ENCODE measurements at places on chromosomes 2 and 18.

DNA sequence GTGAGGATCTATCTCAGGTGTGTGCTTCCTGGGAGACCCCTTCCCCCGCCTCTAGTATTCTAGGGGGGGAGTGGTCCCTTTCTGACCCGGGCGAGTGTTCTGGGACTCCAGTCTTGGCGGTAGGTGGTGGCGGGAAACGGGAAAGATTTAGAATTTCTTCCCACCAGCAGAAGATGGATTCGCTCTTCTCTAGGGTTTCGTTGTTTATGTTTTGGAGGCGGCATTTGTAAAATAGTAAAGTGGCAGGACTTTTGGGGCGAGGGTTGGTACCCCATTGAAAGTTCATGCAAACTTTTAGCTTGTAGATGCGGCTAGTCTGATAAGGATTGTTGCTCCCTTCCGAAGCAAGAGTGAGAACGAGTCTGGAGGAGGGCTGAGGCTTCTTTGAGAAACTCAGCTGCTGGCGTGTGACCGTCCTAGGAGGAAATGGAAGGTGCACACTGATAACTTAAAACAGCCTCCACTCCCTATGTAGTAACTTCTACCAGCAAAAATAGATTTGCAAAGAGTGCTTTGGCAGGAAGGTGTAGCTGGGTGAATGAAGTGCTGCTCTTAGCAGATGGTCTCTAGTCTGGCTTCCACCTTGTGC is 412 bp downstream of the GPD2 start:
- DNase-seq, result no peak

- no peak for DNase-seq
Observed at GRCh38 chr2:130337735-130338325, 4.9 kb upstream of the IMP4 start.

- DNase-seq, result no peak
Observed at GRCh38 chr2:238808761-238809160, 39.1 kb upstream of the TWIST2 start.

- no peak for DNase-seq
Observed at GRCh38 chr18:11146238-11146946, 3.0 kb downstream of the PIEZO2 start.

- no peak for DNase-seq
Observed at GRCh38 chr2:62868947-62869346, 163.4 kb downstream of the EHBP1 start.

DNA sequence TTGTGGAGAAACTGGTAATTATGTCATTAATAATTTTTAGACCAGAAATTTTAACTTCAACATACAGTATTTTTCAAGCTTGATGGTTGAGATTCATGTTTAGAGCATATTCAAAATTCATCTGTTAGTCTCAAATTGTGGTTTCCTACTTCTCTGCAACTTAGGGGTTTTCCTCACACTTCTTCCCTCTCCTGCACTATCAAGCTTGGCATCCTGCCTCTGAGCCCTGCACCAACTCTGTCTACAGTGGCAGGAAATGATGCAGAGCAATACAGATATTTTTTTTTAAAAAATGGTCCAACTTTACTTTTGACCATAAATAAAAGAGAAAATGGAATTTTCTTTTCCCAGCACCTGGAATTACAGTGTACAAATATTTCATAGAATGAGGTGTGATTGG is 247.3 kb downstream of the NUP35 start:
- no peak for DNase-seq

DNA sequence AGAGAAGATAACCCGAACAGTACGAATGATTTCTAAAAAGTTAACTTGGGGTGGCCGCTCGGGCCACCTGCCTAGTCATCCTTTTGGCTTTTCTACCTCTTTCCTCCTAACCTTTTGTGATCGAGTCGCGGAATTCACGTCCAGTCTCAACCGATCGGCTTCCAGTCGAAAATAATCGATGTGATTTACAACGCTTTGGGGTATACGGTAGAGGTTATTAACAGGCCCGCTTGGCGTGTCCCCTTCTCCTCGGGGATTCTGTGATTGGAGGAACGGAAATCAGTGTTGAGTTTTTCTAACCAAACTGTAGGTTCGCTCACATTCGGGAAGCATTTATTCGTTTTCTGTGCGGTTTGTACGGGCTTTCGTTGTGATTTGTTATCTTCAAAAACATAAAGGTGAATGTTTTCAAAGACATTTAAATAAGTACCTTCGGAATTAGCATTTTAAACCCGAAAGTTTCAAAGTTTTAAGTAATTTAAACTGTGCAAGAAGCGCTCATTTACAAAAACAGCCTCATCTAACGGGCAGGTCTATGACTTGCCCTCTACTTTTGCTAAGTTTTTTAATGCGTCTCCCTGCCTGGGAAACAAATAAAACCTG is 588 bp upstream of the FOXI3 start:
- no peak for DNase-seq

GRCh38 chr2:169038338-169038757 is 7.2 kb upstream of the ABCB11 start:
- no peak for DNase-seq

DNA sequence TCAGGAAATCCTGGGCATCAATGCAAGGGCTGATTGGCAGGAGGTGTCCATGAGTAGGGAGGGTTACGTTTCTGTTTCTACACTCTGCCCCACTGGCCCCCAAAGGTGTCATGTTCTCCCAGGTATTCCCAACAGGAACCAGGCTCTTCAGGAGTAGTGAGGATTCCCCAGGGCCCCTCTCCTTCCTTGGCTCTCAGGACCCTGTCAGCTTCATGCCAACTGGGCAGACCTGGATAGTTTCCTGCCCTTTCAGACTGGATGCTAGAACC is 480.6 kb upstream of the HS6ST1 start:
- no peak for DNase-seq

DNA sequence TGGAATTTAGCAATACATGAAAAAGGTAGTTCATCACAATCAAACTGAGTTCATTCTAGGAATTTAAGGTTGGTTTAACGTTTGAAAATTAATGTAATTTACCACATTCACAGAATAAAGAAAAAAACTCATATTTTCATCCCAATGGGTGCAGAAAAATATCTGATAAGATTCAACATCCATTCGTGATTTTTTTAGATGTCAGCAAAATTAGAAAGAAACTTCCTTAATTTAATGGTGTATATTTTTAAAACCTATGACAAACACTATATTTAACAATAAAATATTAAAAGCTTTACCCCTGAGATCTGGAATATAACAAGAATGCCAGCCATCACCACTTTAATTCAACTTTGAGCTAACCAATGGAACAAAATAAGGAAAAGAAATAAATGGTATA is 208.7 kb upstream of the CHAC2 start:
- no peak for DNase-seq

DNA sequence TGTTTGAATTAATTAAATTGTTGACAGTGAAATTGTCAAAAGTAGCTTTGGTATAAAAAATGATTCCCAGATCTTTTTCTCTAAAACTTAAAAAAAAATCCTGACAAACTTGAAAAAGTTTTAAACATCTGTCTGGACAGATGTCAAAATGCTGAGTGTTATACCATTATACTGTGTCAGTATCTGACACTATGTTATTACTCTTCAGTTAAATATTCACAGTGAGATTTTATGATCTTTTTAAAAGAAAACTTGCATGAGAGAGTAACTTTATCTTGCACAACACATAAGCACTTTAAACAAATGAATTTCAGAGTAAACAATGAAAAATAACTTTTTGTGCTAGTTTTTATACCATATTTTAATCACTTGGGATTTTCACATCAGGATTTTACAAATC is 167.4 kb downstream of the MEIS1 start:
- DNase-seq, result no peak

DNA sequence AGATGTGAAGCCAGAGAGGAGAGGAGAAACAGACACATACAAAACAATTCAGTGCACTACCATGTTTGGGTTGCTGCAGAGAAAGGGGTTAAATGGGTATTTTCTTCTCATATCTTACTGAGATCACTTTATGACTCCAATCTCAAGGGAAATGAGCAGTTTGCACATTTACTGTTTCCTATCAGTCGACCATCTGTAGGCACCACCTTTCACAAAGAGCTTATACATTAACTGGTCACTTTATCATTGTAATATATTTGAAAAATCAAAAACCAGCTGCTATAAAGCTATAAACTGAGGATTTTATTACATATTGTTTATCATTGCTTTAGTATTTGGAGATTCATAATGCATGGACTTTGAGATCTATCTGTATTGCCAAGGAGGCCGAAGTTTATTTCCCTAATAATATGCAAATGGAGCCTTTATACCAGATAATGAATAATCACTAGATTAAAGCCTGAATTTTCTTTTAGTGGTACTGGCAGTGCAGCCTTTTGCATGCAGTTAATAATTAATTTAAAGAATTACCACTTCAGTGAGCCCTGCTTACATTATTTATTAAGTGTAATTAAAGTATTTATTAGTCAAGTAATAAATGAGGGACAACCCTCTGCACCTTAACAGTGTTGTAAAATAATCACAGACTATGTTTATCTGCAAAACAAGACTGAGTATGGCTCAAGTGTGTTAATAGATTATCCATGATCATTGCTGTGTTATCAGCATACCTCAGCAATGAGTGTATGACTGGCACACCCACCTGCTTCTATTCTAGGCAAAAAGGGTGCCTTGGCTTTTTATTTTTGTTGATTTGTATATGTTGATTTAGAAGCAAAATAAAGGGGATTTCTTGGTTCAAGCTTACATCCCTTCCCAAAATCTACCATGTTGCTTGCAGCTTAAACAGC is 167.7 kb upstream of the SLC14A2 start:
- DNase-seq, result no peak

DNA sequence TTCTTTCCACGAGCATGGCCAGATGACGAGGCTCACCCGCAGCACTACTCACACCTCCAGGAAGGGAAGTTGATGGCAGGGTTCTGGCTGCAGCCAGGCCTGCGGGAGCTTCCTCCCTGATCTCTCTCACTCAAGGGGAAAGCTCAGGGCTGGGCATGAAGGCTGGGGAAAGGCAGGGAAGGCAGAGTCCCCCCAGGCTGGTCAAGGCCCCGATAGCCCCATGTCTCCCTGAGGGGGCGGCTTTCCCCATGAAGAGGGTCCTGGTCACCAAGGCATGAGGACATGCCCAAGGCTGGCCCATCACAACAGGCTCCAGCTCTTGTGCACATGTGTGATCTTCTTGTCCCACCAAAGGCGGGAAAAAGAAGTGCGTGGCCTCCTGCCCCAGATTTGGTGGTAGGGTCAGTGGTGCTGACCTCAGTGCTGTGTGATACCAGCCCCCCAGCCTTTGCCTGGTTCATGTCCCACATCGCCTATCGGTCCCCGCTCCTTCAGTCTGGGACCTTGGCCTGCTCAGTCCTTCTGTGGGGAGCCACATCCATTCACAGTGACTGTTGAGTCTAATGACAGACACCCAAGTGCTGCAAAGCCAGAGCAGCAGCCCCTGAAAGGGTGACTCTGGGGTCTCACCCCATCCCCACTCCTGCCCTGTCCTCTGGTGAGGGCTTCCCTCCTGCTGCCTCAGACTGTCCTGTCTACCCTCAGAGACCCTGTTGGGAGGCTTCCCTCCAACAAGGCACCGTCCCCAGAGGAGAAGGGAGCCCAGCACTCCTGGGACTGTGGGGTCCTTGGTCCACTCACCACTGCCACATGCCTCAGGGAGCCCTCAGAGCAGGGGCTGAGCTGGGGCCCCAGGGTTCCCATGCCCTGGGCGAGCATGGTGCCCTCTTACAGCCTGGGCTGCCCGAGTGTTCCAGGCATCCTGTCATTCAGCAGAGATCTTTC is 49.8 kb upstream of the ALPP start:
- no peak for DNase-seq

GRCh38 chr2:212076456-212076855 is 462.1 kb downstream of the ERBB4 start:
- no peak for DNase-seq

DNA sequence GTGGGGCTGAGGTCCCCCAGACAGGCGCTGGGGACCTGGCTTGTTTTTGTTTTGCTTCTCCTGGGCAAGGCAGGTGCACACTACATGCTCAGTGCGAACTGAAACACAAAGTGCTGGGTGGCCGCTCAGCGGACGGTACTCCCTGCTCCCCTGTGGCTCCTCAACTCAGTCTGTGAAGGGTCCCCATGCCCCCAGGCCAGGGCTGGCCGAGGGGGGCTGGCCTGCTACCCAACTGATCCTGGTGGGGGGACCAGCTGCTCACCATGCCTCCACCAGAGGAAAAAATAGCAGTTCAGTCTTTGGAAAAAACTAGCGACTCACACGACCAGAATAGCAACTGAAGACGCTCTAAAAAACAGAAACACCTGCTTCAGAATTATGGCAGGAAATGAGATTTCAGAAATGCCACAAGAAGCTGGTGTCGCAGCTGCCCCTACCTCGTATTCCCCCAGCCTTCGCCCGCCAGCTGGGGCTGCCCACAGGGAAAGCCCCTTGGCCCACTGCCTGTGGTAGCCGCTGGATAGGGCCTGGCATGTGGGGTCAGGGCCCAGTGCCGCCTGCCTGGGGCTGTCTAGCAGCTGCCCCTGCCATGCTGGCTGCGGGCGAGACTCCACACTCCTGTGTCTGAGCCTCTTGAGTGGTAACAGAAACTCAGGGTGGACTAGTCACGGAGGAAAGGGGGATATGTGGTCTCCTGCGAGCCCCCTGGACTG is 43.7 kb downstream of the MEX3C start:
- DNase-seq, result no peak

DNA sequence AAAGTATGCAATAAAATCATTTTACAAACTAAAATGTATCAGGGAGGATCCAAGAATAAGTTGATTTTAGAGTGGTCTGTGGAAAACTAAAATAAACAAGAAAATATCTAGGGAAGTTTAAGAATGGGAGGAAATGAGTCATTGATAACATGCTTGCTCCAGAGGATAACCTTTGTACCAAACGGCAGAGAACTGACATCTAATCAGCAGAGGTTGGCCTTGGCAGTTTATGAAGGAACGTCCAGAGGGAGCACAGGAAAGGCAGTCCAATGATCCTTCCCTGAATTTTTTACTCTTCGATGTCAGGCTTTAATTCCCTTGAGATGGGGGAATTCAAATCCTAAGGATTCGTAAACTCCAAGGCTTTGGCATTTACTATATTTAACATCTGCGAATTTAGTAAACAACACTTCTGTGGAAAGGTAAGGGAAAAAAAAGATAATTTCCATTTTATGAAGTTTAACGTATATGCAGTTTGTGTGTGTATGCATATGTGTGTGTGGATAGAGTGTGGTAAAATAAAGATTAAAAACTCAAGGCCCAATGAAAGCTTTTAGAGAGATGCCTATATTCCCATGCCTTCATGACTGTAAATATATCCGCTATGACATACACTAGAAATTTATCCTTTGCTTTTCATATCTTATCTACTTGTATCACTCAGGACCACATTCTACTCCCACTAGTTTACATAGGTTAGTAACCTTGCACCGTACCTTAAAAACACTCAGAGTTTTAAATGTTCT is 8.7 kb upstream of the INPP1 start:
- no peak for DNase-seq

- no peak for DNase-seq
Observed at GRCh38 chr2:187349326-187349944, 98.6 kb downstream of the CALCRL start.

Data from fibroblast of skin of left biceps (primary cell).